Spleen (tissue), 13 donors: ENCODE measurements at places on chromosomes 7 and 10. TPM values are rescaled to one million over a fixed set of nuclear protein-coding genes. Genes with fewer than 3 reads are reported as not detected.

SPDYE2B gene
- not detected for polyA plus RNA-seq

FKBP6 gene
- 0.24 TPM for polyA plus RNA-seq

SYT15 gene
- 0.20 TPM for polyA plus RNA-seq

LRMDA gene
- 11.6 TPM for polyA plus RNA-seq

CALN1 gene
- not detected for polyA plus RNA-seq

ITIH5 gene
- polyA plus RNA-seq = 5.2 TPM

PDE6C gene
- polyA plus RNA-seq = not detected

HOGA1 gene
- 0.15 TPM for polyA plus RNA-seq

GJC3 gene
- 0.29 TPM for polyA plus RNA-seq

AGBL3 gene
- polyA plus RNA-seq = 1.2 TPM

LBX1 gene
- polyA plus RNA-seq = not detected

AASS gene
- 2.5 TPM for polyA plus RNA-seq

OPN1SW gene
- not detected for polyA plus RNA-seq

MEOX2 gene
- polyA plus RNA-seq = 0.24 TPM

CYP2C19 gene
- not detected for polyA plus RNA-seq

SFTPA1 gene
- 1.4 TPM for polyA plus RNA-seq

CRHR2 gene
- polyA plus RNA-seq = not detected

LOXL4 gene
- polyA plus RNA-seq = 0.39 TPM

CRYGN gene
- 0.72 TPM for polyA plus RNA-seq

CAMK2B gene
- polyA plus RNA-seq = 0.65 TPM

CUL2 gene
- 9.2 TPM for polyA plus RNA-seq

KCNIP2 gene
- polyA plus RNA-seq = 1.3 TPM

TDRD1 gene
- polyA plus RNA-seq = 0.13 TPM

SNCG gene
- polyA plus RNA-seq = 127 TPM

FAM241B gene
- 3.2 TPM for polyA plus RNA-seq

RAMP3 gene
- 14.2 TPM for polyA plus RNA-seq

GIMAP1 gene
- 31.2 TPM for polyA plus RNA-seq

MYL7 gene
- polyA plus RNA-seq = not detected

OR2A5 gene
- not detected for polyA plus RNA-seq

BRAF gene
- polyA plus RNA-seq = 6.4 TPM

ITGA8 gene
- polyA plus RNA-seq = 4.2 TPM

PAPOLB gene
- not detected for polyA plus RNA-seq

NACAD gene
- 1.0 TPM for polyA plus RNA-seq

LRRN3 gene
- polyA plus RNA-seq = 0.50 TPM

NKX2-3 gene
- 11.4 TPM for polyA plus RNA-seq

FBXL13 gene
- 0.09 TPM for polyA plus RNA-seq

FGL2 gene
- polyA plus RNA-seq = 13.7 TPM

ARHGAP22 gene
- polyA plus RNA-seq = 5.1 TPM
